ENCODE measurements at places on chromosomes 11 and 22.
A peak's percentile ranks its signal among the peaks of the same experiment; 100 is the strongest.

- DNase-seq, result no peak
These were observed 7.5 kb upstream of the STK33 start for GRCh38 chr11:8601376-8602133.

DNA sequence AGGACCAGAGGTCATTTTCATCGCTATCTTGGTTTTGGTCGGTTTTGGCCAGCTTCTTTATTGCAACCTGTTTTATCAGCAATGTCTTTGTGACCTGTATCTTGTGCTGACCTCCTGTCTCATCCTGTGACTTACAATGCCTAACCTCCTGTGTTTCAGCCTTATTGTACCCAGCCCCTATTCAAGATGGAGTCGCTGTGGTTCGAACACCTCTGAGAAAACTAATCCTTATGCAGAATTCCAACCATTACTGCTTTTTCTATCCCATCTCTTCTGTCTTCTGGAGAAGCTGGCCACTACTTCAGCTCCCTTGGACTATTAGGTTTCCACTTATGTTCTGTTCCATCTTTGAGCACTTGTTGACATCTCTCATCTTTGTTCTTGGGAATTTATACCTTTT lies 62.6 kb downstream of the METTL15 start:
- no peak for DNase-seq

DNA sequence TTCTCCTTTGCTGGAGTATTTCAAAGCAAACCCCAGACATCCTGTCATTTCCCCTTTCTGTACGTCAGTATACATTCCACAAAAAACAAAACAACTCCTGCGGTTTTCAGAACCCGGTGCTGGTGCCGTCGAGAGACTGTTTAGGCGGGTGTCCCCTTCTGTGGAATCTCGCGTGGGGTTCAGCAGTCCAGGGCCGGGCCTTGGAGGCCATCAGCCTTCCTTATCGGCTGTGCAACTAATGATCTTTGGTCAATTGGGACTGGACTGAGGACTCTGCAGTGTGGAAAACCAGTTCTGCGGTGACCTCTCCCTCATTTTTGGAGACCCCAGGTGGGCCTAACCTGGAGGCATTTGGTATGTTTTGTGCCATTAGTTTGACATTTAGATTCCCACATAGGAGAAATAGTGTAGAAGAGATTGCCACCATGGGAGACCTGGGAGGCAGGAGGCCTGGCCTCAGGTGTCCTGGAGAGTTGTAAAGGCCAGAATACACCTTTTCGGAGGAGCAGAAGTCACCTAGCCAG lies 84.4 kb downstream of the TBC1D22A start:
- no peak for DNase-seq

- DNase-seq, result no peak
These were observed 4.5 kb downstream of the FAM83F start for GRCh38 chr22:39999144-39999757.

DNA sequence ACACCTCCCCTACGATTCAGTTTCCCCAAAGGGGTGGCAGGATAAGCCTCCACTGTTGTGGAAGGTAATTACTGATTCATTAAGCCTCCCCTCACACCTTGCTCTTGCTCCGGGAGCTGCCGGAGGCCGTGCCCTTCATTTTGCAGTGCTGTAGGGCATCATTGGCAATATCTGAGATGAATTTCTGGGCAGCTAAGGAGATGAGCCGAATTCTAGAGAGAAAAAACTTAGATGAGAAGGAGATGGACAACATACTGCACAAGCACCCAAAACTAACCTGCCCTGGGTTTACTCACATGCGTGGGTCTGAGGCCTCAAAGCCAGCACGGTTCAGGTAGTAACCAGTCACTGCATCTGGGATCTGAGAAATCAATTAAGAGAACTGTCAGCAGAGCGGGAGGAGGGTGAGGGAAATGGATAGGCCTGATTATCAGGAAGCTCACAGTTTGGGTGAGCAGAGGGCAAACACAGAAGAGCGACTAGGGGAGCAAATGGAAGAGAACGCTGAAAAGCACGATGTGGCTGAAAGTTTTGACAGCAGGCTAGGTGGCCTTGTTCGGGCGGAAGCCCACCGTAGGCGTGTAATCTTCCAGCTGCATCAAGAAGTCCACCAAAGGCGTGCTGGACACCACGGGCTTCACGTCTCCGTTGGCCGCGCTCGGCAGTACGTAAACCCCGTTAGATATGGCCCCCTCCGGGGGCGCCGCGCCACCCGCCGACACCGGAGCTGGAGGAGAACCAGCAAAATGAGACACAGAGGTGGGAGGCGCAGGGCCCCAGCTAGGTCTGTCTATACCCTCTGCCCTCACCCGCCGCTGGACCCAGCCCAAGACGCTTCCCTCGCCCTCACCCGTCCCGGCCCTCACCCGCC lies 689 bp downstream of the TAF10 start:
- DNase-seq, result no peak

DNA sequence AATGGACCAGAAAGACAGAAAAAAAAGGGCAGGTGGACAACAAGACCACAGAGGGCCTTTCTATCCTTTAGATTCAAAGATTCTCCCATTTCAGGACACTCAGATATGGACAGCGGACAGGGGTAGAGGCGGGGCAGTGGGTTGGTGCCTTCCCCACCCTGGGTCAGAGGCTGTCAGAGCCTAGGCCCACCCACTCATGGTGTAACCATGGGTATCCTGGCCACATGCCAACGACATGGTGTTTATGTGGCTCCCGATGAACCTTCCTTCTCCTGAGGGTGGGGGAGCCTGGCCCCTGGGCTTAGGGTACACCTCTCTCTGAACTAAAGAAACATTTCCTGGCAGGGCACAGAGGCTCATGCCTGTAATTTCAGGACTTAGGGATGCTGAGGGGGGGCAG lies 14.3 kb upstream of the P2RY2 start:
- no peak for DNase-seq

- no peak for DNase-seq
These were observed 50.2 kb upstream of the SPATA19 start for GRCh38 chr11:133895551-133895950.

DNA sequence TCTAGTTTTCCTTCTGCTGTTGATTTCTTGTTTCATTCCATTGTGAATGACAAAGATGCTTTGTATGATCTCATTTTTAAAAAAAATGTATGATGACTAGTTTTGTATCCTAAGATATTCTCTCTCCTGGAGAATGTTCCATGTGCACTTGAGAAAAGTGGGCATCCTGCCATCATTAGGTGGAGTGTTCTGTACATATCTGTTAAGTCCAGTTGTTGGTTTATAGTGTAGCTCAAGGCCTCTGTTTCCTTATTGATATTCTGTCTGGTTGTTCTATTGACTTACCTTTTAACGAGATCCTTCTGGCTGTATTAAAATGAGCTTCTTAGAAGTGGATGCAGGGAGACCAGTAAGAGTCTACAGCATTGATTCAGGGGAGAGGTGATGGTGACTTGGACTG lies 35.2 kb downstream of the SGSM1 start:
- no peak for DNase-seq

- DNase-seq, result peak; percentile 40
These were observed 90.6 kb downstream of the GAB4 start for GRCh38 chr22:16917144-16918003.

DNA sequence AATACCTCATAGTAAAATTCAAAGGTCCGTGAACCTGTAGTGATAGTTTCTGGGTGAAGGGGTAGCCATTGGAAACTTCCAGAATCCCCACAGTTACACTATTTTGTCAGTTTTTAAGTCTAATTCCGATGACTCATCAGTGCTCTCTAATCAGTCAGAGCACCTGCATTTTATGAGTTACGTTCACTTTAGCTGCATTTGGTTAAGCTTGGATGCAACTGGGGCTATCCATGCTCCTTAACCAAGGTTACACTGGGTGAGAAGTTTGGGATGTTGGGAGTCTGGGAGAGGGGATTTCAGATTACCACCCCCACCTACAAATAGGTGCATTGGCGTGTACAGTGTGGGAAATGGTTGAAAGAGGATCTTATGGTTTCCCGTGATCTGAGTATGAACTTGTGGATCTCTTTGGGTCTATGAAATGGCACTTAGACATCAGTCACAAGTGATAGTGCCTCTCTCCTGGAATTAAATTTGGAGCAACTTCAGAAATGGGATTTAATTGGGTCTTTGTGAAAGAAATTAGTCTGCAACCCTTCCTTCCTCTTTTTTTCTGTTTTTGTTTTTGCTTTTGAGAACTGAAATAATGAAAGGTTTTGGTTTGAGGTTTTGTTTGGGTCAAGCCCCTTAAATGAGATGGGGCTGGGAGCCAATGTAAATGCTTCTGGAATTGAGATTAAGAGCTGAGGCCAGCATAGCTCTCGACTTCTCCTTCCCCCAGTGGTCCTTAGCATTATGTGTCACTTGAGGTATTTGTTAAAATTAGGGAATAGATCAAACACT lies 31.5 kb downstream of the EHF start:
- DNase-seq, result no peak

GRCh38 chr22:22886546-22886945 lies 1.1 kb upstream of the IGLL5 start:
- no peak for DNase-seq

GRCh38 chr11:72001834-72002591 lies 3.3 kb downstream of the IL18BP start:
- DNase-seq, result no peak

DNA sequence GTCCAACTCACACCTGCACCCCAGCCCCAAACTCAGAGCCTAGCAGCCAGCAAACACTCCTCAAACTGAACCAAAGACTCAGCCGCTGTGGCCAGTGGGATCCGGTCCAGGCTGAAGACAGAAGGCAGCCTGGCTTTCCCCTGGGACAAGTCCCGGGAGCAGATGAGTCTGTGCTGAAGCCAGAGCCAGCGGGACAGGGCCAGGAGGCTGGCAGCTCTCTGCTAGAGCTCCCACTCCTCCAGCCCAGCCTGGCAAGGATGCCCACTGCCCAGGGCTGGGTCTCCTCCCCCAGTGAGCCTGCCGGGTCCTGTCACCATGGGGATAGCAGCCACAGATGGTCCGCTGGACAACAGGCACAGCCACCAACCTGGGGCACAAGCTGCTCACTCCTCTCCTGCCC lies 42.9 kb upstream of the PRR5 start:
- DNase-seq, result no peak

- no peak for DNase-seq
These were observed 465.0 kb downstream of the GUCY1A2 start for GRCh38 chr11:106553304-106553703.

DNA sequence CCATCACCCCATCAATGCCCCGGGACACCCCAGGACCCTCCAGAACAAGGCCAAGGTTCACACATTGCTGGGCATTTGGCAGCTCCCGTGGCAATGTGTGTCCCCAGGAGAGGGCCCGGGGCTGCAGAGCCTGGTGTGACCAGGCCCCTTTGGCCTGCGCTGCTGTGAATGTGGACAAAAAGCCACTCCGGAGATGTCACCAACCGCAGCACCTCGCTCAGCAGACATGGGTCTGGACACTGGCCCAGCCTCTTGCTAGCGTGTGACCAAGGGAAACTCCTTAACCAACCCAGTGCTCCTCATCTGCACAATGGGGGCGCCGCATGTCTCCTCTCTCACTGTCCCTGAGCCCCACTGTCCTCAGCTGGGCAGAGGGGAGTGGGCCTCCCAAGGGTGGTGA lies 8.0 kb upstream of the CHADL start:
- DNase-seq, result no peak

DNA sequence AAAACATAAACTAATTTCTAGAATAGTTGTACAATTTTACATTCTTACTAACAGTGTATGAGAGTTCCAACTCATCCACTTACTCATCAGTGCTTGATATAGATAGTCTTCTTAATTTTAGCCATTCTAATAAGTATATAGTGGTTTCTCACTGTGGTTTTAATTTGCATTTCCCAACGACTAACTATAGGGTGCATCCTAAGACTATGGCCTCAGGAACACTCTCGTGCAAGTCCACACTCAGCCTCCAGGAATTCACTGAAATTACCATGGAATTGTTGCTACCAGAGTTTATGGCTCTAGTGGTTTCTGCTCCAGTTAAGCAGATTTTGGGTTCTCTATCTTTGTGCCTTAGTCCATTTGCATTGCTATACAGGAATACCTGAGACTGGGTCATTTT lies 60.1 kb upstream of the GUCY1A2 start:
- no peak for DNase-seq

GRCh38 chr22:20422271-20423007 lies 15.2 kb downstream of the SCARF2 start:
- DNase-seq, result no peak

- no peak for DNase-seq
These were observed 11.3 kb upstream of the GRK3 start for GRCh38 chr22:25553131-25553530.

DNA sequence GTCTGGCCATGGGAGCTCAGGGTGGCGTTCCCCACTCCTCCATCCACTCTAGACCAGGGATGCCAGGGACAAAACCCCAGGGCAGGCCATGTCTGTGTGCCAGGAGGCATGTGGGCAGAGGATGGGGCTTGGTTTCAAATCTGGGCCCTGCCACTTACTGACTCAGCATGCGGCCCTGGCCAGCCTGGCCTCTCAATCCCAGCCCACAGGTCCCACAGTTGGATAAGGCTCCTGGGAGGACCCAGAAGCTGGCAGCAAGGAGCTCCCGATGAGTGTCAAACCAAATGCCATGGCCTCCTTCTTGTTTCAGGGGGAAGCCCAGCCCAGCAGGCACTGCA lies 1290.4 kb downstream of the BRD1 start:
- DNase-seq, result no peak

GRCh38 chr22:17675584-17675983 lies 37.0 kb downstream of the BCL2L13 start:
- peak; percentile 82 for DNase-seq

DNA sequence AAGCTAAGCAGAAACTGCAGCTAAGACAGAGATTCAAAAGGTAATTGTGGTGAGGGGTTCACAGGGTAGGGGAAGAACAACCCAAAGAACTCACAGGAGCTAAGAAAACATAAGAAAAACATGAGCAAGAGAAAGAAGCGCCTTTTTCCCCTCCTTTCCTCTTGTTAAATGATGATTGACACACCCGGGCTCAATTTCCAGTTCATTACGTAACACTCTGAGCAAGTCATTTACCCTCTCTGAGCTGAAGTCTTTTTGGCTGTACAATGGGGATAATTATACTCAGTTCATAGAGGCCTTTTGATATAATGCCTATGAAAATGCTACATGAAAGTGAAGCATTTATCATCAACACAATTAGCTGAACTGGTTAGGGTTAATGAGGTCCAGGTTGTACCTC lies 17.2 kb downstream of the LRP4 start:
- DNase-seq, result no peak
